ENCODE measurements at places on chromosomes 6 and 20.

DNA sequence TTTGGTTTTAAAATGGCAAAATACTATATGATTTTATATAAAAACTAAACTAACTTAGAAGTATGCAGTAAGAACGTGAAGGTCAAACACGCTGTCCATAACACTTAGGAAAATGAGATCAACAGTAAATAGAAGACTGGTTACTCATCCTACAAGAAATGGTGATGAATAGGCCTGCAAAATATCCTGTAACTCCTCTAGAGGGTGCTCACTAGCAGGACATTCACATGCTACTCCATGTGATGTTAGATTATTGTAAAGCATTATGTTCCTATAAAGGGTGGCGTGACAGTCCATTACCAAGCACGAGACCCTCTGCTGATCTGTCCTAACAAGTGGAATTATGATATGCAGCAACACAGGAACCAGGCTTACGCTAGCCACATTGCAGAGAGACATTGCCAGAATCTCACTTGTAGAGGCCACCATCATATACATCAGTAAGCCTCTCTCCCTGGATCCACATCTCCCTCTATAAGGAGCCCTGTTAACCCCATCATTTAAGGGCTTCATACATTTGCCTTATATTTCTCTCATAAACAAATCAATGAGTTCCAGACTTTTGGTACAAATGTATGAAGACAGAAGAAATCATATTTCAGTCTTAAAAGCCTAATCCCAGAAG is 18.0 kb upstream of the DEFB129 start:
- peak; percentile 48 for DNase-seq

- DNase-seq = no peak
These were observed 86.5 kb downstream of the YTHDF1 start for GRCh38 chr20:63129376-63129965.

GRCh38 chr6:116779573-116780164 is 14.2 kb upstream of the FAM162B start:
- DNase-seq = peak; percentile 7

DNA sequence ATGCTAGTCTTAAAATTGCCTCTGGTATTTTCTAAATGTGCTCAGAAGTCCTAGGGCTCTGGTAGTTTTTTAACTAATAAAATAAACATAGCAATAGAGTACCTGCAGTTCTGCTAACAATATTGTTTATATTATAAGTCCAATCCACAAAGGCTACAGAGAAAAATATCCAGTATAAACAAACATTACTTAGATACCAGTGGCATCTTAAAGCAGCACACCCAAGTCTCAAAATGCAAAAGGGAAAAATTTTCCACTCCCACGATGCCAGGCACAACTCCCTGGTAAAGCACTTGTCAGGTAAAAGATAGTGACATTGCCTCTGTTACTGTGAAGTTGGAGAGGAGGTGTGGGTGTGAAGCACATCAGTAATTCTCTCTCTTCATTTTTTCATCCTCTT is 123.3 kb downstream of the OGFRL1 start:
- no peak for DNase-seq

- DNase-seq = no peak
These were observed 1.2 kb downstream of the LMBRD1 start for GRCh38 chr6:69795469-69796072.

- no peak for DNase-seq
These were observed 25.6 kb upstream of the SMOC2 start for GRCh38 chr6:168415098-168415992.

- DNase-seq = no peak
These were observed 315.2 kb upstream of the NOX3 start for GRCh38 chr6:155770856-155771255.

DNA sequence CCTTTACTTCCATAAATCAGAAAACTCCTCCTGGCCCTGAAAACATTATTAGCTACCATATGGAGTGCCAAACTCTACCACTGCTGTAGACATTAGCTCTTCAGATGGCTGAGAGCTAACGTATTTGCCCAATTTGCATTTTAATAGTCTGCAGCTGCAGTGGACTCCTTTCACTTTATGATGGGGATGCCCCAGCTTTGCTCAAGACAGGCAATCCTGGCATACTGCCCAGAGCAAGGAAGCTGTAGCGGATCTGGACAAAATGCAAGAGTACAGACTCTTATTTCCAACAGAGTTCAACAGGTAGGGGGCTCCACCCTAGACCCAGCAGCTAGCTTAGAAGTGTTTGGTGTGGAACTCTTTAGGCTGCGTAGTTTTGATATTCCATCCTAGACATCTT is 246.7 kb downstream of the FOXC1 start:
- no peak for DNase-seq

DNA sequence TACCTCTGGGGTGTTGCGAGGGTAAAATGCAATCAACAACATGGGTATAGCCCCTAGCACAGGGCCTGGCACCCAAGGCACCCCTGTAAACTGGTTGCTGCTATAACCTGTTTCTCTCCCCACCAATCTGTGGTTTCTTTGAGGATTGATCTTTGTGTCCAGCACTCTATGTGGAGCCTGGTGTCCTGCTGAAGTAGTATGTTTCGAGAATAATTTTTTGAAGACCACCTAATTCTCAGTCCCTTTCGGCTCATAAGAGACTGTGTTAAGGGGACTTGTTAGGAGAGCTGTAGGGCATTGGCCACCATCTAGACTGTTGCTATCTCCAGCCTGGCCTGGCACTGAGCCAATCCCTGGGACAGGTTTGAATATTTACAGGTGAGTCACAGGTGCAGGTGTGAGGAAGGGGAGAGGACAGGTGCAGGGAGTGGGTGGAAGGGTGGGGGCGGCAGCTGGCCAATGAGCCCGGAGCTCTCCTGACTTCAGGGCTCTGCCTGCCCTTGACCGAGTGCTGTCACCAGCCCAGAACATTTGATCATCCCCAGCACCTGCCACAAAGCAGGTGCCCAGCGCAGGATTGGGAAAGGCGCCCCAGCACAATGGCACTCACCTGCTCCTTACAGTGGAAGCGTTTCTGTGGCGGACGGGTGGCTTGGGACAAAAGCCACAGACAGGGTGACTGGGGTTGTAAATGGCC is 8.1 kb upstream of the C20orf144 start:
- DNase-seq = no peak

DNA sequence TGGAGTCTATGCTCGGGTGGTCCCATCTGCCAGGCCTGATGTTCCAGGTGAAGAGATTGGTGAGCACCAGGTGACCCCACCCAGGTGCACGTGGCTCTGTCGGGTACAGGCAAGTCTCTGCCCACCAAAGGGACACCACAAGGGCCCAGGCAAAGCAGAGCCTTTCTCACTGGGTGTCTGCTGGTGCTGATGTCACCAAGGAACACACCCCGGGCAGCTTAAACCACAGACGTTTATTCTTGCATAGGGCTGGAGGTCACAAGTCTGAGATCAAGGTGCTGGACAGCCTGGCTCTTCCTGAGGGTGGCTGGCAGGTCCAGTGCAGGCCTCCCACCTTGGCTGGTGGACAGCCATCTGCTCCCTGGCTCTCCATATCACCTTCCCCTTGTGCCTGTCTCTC is 100.7 kb upstream of the CD93 start:
- DNase-seq = no peak

DNA sequence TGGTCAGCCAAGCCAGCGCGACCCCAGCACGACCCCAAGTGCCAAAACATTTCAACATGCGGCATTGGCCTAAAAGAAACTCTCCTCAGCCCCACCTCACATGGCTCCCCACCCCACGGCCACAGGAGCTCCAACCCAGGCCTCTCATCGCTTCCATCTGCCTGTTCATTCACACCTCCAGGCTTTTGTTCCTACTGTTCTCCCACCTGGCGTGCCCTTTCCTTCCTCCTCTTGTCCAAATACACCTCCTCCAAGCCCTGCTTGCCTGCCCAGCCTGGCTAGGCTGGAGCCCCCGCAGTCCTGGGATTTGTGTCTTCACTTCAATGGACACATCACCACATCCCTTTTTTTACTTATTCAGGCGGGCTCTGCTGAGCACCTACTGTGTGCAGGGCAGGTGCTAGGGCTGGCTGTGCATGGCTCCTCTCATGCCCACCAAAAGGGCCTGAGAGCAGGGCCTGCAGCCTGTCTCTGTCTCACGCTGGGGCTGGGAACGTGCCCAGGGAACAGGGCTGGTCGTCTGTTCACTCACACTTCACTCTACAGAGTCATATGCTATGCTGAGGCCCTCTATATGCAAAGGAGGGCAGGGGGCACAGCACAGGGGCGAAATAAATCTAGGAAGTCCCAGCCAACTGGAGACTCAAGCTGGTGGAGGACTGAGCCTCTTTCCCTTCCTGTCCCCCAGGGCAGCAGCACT is 61.1 kb downstream of the GRM4 start:
- DNase-seq = no peak

- DNase-seq = no peak
These were observed 556.2 kb downstream of the CBLN4 start for GRCh38 chr20:55449091-55449490.

DNA sequence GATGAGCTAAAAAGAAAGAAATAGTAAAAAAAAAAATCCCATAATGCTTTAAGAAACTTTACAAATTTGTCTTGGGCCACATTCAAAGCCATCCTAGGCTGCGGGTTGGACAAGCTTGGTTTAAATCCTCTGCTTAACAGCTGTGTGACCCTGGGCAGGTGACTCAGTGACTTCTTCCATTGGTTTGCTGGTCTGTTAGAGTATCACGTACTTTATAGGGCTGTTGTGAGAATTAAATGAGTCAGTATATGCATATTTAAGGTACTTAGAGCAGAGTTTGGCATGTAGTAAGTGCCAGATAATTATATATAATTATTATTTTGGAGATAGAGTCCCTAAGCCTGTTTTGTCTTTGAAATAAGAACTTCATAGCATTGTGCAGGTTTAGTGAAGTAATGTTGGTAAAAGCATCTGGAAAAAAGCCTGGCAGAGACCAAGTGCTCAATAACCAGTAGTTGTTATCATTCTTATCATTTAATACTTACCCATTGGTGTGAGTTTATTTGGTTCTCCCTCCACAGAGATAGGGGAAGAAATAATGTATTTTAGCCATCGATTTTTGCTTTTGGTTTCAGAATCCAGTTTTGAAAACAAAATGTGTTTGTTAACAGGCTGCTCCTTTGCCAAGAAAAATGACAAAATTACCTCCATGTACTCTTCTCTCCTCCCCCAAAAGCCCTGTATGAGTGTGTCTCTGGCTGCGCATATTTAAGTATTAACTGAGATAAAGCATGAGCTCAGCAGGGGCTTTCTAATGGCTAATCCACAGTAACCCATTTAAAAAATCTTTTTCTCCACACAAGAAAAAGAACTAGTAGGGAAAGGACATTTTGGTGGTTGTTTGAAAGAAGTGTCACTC is 67.2 kb downstream of the FOXO3 start:
- no peak for DNase-seq

DNA sequence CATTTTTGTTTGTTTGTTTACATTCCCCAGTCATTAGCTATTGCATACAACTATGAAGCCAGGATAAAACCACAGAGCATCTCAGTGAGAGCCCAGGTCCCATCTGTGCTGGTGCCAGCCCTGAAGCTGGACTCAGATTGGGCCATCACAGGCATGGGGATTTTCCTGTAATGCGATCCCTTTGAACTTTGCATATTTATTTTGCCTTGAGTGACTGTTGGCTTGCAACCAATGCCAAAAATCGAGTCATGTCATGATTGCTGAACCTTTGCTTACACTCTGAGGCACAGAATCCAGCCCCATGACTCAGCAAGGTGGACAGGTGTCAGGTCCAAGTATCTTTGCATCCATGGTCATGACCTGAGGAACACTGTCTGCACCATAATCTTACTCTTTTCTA is 46.2 kb upstream of the GGTLC1 start:
- no peak for DNase-seq

- DNase-seq = no peak
These were observed 58.6 kb upstream of the EEF1A1 start for GRCh38 chr6:73579389-73579788.

GRCh38 chr6:88890860-88891845 is 72.3 kb downstream of the RNGTT start:
- no peak for DNase-seq

DNA sequence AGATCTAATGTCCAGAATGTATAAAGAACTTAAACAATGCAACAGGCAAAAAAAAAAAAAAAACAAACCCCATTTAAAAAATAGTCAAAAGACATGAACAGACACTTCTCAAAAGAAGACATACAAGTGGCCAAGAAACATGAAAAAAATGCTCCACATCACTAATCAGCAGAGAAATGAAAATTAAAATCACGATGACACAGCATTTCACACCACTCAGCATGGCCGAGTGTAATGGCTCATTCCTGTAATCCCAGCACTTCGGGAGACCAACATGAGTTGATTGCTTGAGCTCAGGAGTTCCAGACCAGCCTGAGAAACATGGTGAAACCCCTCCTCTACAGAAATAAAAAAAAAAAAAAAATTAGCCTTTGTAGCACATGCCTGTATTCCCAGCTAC is 701.4 kb upstream of the NRSN1 start:
- no peak for DNase-seq

GRCh38 chr6:44005507-44005903 is 121.7 kb downstream of the MRPL14 start:
- DNase-seq = no peak

- DNase-seq = peak; percentile 18
These were observed 15.6 kb upstream of the HMGN3 start for GRCh38 chr6:79250107-79250514.

DNA sequence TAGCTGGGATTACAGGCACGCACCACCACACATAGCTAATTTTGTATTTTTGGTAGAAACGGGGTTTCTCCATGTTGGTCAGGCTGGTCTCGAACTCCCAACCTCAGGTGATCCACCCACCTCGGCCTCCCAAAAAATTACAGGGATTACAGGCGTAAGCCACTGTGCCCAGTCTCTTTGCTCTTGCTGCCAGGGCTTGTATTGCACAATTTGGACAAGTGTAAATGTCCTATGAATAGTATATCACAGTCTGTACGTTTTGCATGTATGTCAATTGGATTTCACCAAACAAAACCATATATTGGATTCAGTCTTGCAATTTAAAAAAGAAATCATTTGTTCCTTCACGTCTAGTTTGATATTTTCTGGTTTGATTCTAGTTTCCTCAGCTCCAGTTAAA is 2.1 kb upstream of the DOK5 start:
- no peak for DNase-seq

DNA sequence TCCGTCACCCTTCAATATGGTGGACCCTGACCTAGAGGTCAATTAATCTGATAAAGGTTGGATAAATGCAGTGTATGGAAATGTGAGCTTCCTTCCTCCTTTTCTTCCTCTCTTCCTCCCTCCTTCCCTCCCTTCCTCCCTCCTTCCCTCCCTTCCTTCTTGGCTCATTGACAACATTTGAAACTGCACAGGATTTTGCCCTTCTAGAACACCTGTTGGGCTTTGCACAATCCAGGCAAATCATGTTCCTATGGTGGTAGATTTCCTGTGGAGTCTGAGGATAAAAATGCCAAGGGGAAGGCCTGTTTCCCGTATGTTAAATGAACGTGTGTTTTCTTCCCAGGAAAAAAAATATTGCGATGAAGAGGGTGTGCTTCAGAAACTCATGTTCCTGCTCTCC is 642.8 kb downstream of the EPM2A start:
- DNase-seq = no peak

- no peak for DNase-seq
These were observed 182.2 kb downstream of the SLC16A10 start for GRCh38 chr6:111269401-111269970.

- peak; percentile 50 for DNase-seq
These were observed 101.4 kb downstream of the ADGB start for GRCh38 chr6:146700078-146700686.
